ENCODE measurements at places on chromosomes 5 and 9.

- DNase-seq: peak; percentile 42
Observed at GRCh38 chr5:74934949-74935751, 69.0 kb upstream of the FAM169A start.

DNA sequence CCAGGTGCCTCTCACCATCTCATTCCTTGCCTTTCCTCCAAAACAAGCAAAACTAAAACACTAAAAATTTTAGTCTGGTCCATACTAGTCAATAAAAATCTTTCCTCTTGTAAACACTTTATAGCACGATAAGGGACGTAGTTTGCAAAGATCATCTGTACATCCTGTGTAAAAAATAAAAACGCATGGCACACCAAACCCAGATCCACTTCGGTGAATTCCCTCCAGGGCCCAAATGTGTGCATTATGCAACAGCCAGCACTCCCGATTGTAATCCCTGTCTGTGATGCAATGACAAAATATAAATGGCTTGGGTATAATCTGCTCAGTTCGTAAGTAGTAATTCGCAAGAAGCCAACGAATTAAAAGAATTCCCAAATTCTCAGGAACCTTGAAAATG, 1.4 kb downstream of the FAM169A start:
- DNase-seq: no peak

GRCh38 chr5:136004436-136004835, 24.4 kb upstream of the TGFBI start:
- DNase-seq: no peak

DNA sequence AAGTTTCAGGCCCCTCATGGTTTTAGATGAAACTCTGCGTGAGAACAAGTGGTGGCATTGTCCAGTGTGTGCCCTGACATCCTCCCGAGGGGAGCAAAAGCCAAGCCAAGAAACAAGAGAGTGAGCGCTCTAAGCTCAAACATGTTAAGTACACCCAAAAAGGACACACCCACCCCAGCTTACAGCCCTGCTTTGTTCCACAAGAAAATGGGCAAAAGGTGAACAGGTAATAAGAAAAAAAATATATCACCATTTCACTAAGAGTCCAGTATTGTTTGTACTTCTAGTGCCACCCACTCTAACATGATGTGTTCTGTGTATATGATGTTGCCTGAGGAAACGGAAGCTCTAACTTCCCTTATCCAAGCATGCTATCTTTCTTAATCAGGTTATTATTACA, 278.2 kb downstream of the SLIT3 start:
- DNase-seq: no peak

DNA sequence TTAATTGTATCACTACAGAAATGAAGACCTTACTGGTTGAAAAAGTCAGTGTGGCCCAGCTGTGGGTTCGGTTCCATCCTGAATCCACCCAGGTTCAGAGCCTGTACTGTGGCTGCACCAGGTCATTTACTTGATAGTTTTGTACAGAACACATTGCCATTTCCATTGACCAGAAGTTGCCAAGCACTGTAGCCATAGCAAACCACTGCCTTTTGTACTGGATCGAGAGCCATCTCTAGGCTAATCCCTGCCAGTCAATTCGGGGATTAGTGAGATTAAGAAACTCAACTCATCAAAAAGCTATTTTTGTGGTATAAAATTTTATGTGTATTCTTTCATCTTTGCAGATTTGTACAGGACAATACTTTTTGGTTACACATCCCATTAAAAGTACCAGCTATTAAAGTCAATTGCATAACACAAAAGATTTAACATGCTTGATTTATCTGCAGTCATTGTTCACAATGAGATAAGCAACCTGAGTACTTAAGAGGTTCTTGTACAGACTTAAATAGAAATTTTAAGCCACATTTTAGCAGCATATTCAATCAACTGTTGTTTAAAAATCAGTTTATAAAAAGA, 108.5 kb upstream of the OTULINL start:
- no peak for DNase-seq

All from activated CD4-positive, alpha-beta T cell treated with anti-CD3 and anti-CD28 coated beads for 48 hours (primary cell).